Sciatic nerve (tissue), 2 donors: ENCODE measurements at places on chromosomes 5 and 9.

DNA sequence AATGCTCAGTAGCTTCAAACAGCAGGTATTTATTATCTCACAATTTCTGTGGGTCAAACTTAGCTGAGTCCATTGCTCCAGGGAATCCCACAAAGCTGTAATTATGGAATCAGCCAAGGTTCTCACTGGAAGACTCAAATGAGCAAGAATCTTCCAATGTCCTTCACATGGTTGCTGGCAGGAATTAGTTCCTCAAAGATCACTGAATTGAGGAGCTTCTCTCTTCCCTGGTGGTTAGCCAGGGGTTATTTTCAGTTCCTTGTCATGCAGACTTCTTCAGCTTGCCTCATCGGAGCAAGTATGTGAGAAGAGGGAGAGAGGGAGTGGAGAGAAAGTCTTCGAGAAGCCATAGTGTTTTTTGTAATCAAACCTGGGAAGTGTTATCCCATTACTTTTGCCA is 2331.9 kb downstream of the MAT2B start:
- no peak for DNase-seq

- no peak for DNase-seq
These were observed 180.8 kb downstream of the GAPVD1 start for GRCh38 chr9:125442452-125442851.

GRCh38 chr5:176180339-176180738 is 57.9 kb upstream of the SIMC1 start:
- no peak for DNase-seq

DNA sequence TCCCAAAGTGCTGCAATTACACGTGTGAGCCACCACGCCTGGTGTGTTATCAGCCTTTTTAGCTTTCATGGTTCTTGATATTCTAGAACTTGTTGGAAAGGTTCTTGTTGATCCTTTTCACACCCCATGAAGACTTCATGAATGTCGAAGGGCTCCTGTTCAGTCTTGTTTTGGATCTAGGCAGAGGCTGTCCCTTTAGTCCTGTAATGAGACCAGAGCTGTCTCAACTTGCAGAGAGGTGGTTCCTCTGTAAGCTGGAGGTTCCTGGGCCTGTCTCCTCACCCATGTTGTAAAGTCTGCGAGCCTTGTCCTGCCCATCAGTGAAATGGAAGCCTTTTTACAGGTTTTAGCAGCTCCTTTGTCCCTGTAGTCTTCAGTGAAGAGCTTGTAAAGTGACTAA is 38.2 kb downstream of the PRRC2B start:
- DNase-seq = no peak

GRCh38 chr5:61619289-61619688 is 287.2 kb downstream of the ZSWIM6 start:
- no peak for DNase-seq

GRCh38 chr9:133558191-133559126 is 24.0 kb downstream of the ADAMTSL2 start:
- DNase-seq = no peak
